ENCODE measurements at places on chromosomes 1 and 21.
A peak's percentile ranks its signal among the peaks of the same experiment; 100 is the strongest.

- DNase-seq: no peak
Observed at GRCh38 chr1:6842301-6842700, 57.0 kb downstream of the CAMTA1 start.

DNA sequence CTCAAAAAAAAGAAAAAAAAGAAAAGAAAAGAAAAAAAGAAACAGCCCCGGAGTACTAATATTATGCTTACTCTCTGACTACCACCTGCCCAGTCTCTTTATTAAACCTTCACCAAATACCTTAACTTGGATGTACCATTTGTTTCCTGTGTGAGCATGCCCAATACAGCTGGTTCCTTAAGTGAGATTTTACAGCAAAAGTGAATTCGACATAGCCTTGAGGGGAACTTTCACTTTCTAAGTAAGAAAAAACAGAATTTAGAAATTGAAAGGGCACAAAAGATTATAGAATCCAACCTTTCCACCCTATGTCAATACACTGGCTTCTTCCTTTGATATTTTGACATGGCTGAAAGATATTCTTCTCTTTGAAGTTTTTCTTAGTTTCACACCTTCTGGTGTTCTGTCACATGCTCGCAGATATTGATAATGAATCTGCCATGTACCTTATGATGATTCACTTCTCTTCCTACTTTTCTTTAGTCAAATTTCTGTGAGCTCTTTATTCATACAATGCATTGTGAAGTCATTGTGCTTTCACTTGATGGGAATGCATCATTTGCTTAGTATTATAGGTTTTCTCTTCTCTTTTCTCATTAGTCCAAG, 5.2 kb upstream of the GIPC2 start:
- no peak for DNase-seq

GRCh38 chr21:44702973-44703730, 6.2 kb downstream of the KRTAP10-12 start:
- DNase-seq: no peak

DNA sequence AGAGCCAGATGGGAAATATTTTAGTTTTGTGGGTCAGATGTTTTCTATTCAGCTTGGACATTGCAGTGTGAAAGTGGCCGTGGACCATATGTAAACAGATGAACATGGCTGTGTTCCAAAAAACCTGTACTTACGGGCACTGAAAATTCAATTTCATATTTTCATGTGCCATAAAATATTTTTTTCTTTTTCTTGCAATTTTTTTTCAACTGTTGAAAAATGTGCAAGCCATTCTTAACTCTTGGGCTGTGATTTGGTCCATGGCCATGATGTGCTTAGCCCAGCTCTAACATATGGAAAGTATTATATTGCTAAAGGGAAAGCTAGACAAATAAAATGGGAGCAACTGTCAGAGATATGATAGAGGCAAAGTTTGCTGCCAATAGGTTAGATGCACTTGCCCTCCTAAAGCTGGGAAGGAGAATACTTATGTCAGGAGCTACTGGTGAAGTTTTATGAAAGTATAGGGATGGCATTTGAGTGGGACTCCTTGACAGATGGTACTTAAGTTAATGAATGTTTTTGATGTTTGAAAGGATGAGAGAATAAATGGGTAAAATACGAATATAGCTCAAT, 240.3 kb downstream of the RYR2 start:
- DNase-seq: no peak

GRCh38 chr21:38170283-38170682, 86.5 kb upstream of the KCNJ15 start:
- no peak for DNase-seq

DNA sequence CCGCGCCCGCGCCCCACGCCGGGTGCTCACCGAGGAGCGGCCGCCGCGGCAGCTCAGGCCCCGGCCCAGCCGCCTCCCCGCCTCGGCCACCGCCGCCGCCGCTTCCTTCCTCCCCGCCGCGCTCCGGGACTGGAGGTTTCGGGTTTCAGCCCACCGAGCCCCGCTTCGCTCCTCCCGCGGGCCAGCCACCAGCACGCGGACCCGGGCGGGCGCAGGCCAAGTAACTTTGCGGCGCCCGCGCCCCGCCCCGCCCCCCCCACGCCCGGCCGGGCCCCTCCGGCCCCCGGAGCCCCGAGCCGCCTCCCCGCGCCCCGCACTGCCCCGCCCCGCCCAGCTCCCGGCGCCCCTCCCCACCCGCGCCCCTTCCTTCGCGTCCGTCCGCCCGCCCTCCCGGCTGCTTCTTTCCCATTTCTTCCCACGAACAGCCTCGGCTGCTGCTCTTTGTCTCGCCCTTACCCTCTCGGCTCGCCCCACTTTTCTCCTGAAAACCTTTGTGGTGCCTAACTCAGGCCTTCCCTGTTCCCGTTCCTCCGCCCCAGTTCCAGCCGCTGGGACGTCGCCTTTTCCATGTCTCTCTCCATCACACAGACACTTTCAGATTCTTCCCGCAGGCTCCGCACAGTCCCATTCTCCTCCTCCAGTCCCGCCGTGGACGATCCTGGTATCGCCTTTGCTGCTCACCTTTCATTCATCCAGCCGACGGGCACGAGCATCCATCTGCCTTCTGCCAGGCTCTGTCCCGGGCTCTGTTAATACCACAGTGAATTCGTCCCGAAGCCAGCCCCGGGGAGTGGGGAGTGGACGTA, at the start of gene GPR161:
GPR161 (minus strand) TSS at position 222 of the 806 bp plus-strand sequence. CDS start 32,080 bp downstream, outside the sequence.
- DNase-seq: peak; percentile 28

DNA sequence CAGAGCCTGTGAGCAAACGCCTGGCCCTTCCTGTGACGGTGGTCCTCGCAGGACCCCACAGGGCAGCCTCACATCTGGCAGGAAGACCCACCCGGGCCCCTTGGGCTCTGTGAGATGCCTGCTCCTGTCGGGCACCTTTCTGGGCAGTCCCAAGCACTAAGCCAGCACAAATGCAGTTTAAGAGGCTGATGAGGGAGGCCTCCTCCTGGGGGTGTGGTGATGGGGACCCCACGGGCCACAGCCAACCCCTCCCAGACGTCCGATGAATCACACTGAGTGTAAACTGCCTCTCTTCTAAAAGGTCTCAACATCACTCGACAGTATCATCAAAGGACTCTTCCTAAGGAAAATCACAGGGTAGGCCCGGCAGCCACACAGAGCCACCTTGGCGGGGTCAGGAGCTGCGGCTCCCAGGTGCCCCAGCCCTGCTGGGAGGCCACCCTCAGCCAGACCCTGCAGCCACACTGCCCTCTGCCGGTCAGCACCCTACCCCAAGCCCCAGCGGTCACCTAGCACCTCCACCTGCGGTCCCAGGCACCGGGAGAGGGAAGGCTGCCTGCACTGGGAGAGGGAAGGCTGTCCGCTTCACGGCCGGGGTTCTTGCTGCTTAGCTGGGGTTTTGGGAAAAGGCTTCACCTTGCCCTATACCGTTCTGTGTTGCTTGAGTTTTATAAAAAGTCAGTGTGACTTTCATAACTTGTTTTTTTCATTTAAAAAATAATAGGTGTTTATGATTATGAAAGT, 3.9 kb upstream of the PRKCZ start:
- peak; percentile 39 for DNase-seq

DNA sequence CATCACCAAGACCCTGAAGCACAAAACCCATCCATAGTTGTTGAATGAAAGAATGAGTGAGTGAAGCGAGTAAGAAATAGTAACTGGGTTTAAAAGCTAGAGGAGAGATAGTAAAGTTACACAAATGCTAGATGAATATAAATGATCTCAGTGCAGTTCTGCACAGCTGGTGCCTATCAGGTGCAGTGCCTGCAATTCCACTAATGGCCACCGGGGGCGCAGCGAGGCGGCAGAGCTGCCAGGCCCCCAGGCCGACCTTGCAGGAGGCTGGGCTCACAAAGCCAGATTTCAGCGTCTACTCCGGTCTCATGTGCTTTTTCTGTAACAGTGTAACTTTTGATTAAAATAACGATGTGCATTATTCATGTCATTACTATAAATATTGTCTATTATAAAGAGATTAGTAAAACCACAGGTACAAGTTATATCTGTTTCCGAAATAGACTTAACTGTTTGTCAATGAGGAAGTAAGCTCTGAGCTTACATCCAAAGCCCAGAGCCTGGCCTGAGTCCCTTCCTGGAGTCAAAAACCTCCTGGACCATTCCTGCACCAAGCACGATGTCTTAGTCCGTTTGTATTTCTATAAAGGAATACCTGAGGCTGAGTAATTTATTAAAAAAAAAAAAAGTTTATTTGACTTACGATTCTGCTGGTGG, 477.6 kb downstream of the NPHP4 start:
- peak; percentile 72 for DNase-seq

DNA sequence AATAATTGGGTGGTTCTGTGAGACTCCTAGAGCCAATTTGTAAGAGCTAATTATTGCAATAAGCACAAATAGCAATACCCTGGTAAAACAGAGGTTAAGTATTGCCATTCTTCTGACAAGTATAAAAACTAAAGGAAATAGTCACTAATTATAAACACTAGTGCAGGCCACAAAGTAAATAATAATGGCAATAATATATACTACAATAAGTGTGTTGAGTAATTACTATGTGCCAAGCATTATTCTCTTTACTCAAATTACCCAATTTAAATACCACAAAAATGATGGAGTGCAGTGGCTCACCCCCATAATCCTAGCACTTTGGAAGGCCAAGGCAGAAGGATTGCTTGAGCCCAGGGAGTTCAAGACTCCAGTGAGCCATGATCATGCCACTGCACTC, 15.3 kb downstream of the ZMYM6 start:
- no peak for DNase-seq

GRCh38 chr1:25066256-25066655, 136.2 kb upstream of the RUNX3 start:
- DNase-seq: no peak

- DNase-seq: no peak
Observed at GRCh38 chr1:45448357-45448756, 42.6 kb downstream of the TESK2 start.

DNA sequence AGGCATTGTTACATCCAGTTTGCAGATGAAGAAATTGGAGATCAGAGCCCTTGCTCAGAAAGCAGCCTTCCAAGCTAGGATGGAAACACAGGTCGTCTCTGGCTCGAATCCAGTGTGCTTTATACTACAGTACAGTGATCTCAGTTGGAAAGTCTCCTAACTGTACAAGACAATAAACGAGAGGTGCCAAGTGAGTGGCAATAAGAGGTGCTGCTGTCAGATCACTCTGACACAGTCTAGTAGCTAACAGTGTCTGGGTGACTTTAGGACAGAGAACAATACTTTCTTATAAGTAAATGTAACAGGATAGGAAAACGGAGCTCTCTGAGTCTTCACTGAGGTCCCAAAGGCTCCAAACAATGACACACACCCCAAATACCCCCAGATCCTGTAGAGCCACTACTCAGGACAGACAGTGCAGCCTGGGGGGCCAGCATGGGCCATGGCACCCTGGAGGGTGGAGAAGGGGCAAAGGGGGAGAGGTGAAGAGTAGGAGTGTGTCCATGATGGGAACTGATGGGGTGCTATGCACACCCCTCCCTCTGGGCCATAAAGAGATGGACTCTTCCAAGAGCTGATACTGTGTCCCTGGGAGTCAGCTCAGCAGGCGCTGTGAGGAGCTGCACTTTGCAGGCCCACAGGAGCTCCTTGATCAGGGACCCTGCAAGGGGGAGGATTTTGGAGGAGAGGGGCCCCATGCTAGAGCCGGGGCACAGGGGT, 3.3 kb downstream of the SH3BGR start:
- no peak for DNase-seq

- no peak for DNase-seq
Observed at GRCh38 chr1:15943328-15943991, 32.4 kb downstream of the ZBTB17 start.

DNA sequence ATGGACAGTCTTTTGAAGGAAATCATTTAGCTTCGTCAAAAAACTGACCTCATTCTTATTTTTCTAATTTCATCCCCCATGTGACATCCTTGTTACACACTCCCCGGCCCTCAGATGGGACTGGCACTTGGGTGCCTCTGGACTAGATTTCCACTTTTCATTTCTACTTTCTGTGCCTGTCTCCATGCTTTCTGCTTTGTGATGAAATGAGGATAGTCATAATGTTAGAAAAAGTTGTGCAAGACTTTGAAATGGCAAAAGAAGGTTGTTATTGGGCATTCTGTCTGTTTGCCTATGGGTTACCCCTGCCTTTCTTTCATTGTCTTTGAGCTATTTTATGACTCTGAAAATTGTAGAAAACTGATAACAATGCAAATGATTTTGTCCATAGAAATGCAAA, 54.9 kb downstream of the MDM4 start:
- DNase-seq: no peak

- no peak for DNase-seq
Observed at GRCh38 chr1:18560692-18561091, 70.0 kb upstream of the PAX7 start.

- no peak for DNase-seq
Observed at GRCh38 chr1:164703463-164703862, 144.5 kb downstream of the PBX1 start.

DNA sequence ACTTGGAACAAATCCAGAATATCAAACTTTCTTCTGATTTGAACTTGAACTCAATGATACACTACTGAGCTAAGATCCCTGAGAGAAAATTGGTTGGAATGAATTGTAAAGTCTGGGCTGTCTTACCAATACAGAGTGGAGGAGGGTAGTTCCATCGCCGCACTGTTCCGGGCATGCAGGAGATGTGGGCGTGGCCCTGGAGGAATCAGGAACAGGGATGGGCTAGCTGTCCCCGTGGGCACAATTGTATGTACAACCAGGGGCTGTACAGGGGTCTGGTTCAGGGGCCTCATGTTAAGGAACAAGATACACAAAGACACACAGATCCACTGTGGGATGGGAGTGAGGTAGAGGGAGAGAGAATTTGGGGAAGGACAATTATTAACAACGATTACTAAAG, 144.3 kb downstream of the ZSCAN20 start:
- no peak for DNase-seq

GRCh38 chr1:238606457-238606856, 715.7 kb upstream of the ZP4 start:
- DNase-seq: no peak

DNA sequence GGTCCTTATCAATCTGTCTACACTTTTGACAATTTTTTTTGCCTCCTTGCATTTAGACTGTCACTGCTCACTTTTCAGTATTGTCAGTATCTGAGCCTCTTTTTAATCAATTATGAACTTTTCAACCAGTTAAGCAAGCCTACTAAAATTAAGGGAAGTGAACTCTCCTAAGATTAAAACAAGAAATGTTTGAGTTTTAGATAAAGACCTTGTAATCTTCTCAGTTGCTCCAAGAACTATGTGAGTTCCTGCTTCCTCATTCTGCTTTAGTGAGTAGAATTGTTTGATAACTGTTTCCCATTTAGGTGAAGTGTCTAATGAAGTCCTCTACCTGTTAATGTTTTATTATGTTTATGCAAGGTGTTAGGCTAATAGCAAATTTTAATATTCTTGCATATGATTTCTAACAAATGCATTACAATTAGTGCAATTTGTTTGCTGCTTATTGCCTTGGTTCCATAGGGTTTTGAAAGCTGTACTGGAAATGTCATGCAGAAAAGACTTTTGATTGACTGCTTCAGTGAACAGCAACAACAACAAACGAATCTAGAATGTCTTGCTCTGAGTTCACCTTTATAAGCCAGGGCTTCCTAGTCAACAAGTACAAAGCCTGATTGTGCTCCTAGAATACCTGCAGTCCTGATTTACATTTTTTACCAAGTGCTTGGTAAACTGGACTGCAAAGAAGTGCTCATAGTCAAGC, 40.9 kb downstream of the PLA2G4A start:
- DNase-seq: no peak

- no peak for DNase-seq
Observed at GRCh38 chr1:28456078-28456477, 49.8 kb upstream of the RCC1 start.
